ENCODE measurements at places on chromosomes 7 and 10.

DNA sequence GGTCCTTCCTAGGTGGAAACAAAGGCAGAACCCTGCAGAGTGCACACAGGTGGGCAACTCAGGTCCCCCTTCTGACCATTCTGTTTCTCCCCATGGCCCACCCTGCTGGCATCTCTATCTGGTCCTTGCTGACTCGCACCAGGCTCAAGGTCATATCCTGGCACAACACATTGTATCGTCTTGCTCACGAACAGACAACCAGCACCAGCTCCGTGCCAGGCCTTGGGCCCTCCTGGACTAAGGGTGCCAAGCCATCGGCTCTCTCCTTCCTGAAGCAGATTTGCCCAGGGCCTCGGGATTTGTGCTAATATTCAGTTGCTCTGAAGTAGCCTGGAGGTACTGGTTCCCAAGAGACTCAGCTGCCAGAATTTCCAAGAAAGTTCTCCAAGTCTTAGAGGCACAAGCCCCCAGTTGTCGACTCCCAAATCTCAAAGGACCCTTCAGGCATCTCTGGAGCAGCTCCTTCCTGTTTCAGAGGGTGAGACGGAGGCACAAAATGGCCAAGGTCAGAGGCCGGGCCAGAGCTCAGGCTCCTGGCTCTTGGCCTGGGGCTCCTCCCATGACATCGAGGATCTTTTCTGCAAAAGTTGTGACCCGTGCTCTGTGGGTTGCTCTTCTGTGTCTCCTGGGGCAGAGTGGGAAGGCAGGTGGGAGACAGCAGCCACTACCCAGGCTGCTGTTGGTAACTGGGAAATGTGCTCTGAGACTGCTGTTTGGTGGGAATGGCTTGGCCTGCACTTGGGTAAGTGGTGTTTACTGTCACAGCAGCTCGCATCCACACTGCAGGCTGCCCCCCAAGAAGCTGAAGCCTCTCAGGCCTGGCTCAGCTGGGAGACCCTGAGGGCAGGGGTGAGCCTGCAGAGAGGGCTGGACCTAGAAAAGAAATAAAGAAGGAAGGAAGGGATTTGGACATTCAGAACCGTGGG, 121.3 kb downstream of the RGS10 start:
- peaks cover 9% of the 10 kb centered on the region for H3K4me1 ChIP-seq
- no peak for DNase-seq
- H3K27me3 ChIP-seq = no peaks in the 10 kb centered on the region
- peaks cover 17% of the 10 kb centered on the region for H3K36me3 ChIP-seq
- H3K27ac ChIP-seq = peak overlapping the region; percentile 2
- no peak overlapping the region for H3K4me3 ChIP-seq

GRCh38 chr10:122445904-122446303, 8.5 kb upstream of the ARMS2 start:
- no peaks in the 10 kb centered on the region for H3K4me1 ChIP-seq
- H3K27ac ChIP-seq = no peak overlapping the region
- no peaks in the 10 kb centered on the region for H3K27me3 ChIP-seq
- H3K36me3 ChIP-seq = no peaks in the 10 kb centered on the region
- H3K4me3 ChIP-seq = no peak overlapping the region

DNA sequence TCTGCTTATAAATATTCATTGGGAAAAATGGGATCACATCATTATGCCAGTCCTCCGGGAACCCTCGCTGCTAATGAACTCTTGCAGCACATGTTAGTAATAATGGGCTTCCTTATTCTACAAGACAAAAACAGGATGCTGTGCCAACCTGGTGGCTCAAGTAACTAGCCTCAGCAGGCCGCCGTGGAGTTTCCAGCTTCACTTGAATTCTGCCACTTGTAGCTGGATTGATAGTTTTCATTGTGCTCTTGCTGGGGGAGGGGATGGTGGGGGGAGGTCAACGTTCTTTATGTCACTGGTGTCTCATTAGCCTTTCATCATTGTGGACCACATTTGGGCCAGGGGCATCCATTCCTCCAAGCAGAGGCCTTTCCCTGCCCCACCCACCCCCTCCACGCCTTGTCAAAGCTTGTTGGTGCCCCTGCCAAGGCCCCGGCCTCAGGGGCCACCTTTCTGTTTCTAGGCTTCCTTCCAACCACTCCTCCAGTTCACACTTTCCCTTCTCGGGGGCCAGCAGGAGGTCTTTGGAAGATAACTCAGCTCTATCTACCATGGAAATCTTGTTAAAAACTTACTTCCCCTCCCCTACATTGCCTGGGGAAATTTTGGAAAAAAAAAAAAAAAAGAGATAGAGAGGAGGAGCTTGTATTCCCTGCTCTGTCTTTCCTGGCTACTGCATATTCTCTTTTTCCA, 153.9 kb downstream of the BMPER start:
- no peak overlapping the region for H3K4me3 ChIP-seq
- H3K4me1 ChIP-seq = peaks cover 7% of the 10 kb centered on the region
- DNase-seq = no peak
- H3K36me3 ChIP-seq = no peaks in the 10 kb centered on the region

- no peaks in the 10 kb centered on the region for H3K4me1 ChIP-seq
- no peak for DNase-seq
- H3K36me3 ChIP-seq = no peaks in the 10 kb centered on the region
- no peaks in the 10 kb centered on the region for H3K27me3 ChIP-seq
- no peak overlapping the region for H3K4me3 ChIP-seq
Measured at GRCh38 chr10:50882540-50882983, 2.9 kb downstream of the A1CF start.

DNA sequence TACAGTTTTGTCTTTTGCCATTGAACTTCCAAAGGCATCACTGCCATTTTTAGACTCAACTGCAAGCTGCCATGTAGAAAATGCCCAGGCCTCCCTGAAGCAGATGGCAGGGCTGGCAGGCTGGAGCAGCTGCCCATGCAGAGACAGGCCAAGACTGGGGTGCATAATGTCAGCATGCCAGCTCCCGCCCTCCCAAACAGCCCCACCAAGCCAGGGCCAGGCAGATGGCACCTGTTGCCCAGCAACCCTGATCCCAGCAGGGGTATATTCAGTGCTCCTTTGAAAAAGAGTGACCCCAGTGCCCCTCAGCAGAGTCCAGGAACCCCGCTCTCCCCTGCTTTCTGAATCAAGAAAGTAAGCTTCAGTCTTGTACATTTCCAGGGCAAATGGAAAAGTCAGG, 32.6 kb downstream of the VSTM4 start:
- no peaks in the 10 kb centered on the region for H3K27me3 ChIP-seq
- H3K4me1 ChIP-seq = peaks cover 41% of the 10 kb centered on the region
- no peak overlapping the region for H3K4me3 ChIP-seq
- DNase-seq = no peak
- H3K36me3 ChIP-seq = no peaks in the 10 kb centered on the region
- H3K27ac ChIP-seq = no peak overlapping the region

GRCh38 chr10:86346799-86347665, 19.6 kb downstream of the GRID1 start:
- peak overlapping the region; percentile 73 for H3K27ac ChIP-seq
- no peaks in the 10 kb centered on the region for H3K27me3 ChIP-seq
- no peaks in the 10 kb centered on the region for H3K4me1 ChIP-seq
- H3K36me3 ChIP-seq = no peaks in the 10 kb centered on the region
- H3K4me3 ChIP-seq = no peak overlapping the region

DNA sequence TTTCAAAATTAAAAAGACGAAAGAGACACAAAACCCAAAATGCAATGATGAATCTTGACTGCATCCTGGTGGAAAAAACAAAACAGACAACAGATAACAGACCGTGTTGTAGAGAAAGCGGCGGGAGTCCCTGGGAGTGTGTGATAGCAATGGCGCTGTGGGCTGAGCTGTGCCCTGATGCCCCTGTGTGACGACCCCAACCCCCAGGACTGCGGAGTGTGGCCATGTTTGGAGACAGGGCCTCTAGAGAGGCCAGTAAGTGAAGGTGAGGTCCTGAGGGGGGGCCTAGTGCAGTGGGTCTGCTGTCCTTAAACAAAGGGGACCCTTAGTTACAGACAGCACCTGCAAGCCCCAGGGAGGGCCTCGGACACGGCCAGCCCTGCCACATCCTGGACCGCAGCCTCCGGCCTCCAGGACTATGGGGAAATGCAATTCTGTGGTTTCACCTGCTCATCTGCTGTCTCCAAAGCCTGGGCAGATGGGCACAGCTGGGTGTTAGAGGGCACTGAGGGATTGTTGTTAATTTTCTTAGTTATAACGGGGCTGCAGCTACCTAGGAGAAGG, 277.7 kb downstream of the DNAJB6 start:
- H3K4me3 ChIP-seq = no peak overlapping the region
- DNase-seq = no peak

DNA sequence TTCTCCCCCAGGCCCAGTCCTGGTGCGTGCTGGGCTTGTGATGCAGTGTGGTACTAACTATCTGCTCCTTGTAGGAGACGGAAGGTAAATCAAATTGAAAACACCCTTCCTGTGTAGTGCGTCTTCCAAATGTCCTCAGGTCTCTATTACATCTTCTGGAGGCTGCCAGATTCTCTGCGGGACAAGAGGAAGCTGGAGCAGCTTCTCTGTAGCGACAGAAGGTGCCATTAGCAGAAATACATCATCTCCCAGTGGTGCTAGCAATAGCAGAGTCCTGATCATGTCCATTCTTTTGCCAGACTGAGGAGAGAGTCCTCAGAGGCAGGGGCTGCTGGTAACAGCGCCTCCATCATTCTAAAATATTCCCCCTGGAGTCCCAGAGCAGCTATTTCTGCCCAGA, 675.2 kb downstream of the LRMDA start:
- no peak overlapping the region for H3K4me3 ChIP-seq
- no peak overlapping the region for H3K27ac ChIP-seq
- DNase-seq = no peak
- no peaks in the 10 kb centered on the region for H3K36me3 ChIP-seq

- H3K4me3 ChIP-seq = no peak overlapping the region
- H3K36me3 ChIP-seq = peaks cover 56% of the 10 kb centered on the region
- peaks cover 20% of the 10 kb centered on the region for H3K4me1 ChIP-seq
- DNase-seq = no peak
- no peak overlapping the region for H3K27ac ChIP-seq
Measured at GRCh38 chr7:44080118-44080517, 2.2 kb downstream of the POLM start.

- no peak for DNase-seq
- peak overlapping the region; percentile 71 for H3K4me3 ChIP-seq
- H3K36me3 ChIP-seq = no peaks in the 10 kb centered on the region
- no peaks in the 10 kb centered on the region for H3K27me3 ChIP-seq
- H3K27ac ChIP-seq = peak overlapping the region; percentile 96
Measured at GRCh38 chr7:131328377-131329175, 900 bp downstream of the MKLN1 start.

DNA sequence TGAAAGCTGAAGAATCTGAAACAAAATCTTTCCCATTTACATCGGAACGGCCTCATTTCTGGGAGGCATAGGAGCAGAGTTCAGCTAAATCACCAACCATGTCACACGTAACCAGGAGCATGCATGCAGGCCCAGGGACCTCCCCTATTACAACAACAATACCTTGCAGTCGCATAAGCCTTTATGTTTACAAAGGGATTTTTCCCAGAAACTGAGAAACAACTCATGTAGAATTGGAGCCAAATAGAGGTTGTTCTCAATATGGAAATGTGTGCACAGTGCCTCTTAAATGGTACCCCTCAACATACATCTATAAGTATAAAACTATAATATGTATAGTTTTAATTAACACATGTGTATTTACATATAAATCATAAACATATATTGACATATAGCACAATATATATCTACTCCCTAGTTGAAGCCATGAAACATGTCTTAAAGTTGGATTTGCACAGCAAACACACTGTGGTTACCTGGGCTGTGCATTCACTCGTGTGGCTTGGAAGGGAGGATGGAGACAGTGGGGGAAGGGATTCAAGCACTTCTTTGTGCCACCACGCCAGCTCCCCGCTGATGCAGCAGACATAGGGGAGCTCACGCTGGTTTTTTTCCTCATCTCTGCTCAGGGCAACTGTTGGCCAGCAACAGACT, 35.0 kb upstream of the DGKI start:
- no peak overlapping the region for H3K27ac ChIP-seq
- H3K27me3 ChIP-seq = no peaks in the 10 kb centered on the region
- no peak for DNase-seq
- H3K36me3 ChIP-seq = peaks cover 93% of the 10 kb centered on the region

DNA sequence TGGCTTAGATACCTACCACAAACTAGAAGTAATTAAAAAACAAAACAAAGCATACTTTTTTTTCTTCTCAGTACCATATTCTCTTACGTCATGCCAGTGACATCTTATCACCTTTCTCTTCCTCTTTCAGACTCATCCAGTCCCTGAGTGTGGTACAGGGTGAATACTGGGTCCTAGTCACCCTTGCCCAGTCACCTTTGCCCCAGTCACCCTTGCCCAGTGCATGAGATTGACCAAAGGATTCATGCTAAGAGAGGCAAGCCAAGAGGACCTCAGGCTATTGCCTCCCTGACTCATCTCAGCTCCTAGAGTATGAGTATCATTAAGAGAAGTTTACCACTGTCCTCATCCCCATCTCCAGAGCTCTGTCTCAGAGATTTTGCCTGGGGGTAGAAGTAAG, 10.0 kb upstream of the TSPAN12 start:
- H3K4me1 ChIP-seq = no peaks in the 10 kb centered on the region
- no peak for DNase-seq
- H3K4me3 ChIP-seq = no peak overlapping the region
- H3K27ac ChIP-seq = no peak overlapping the region

- no peaks in the 10 kb centered on the region for H3K27me3 ChIP-seq
- no peak overlapping the region for H3K27ac ChIP-seq
- no peaks in the 10 kb centered on the region for H3K36me3 ChIP-seq
- DNase-seq = no peak
- H3K4me3 ChIP-seq = no peak overlapping the region
Measured at GRCh38 chr7:116780966-116781365, 81.4 kb upstream of the CAPZA2 start.

DNA sequence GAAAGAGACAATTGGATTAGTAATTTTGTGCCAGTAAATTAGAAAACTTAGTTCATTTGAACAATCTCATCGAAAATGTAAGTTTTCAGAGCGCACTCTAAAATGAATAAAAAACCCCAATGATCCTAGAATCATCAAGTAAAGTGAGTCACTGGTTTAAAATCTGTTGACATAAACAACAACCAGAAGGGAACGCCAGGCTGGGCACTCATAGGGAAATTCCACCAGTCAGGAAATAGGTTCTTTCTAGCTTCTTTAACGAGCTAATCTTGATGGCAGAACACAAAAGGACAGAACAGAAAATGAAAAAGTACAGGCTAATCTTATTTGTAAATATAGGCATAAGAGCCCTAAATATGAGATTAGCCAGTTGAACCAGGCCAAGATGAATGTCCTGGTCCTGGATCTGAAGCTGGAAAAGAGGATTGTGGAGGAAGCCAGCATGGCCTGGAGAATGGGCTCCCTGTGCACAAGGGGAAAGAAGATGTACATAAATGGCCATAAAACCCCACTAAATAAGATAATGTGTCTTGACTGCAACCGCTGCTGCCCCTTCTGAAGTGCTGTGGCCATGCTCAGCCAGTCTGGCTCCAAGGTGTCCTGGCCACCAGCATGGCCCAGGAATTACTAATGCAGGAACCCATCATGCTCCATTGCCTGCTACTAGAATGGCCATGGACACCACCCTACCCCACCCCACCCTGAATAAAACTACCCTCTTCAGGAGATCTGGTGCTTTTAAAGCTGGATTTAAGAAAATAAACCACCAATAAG, 114.0 kb downstream of the WDFY4 start:
- H3K27ac ChIP-seq = peak overlapping the region; percentile 6
- no peaks in the 10 kb centered on the region for H3K36me3 ChIP-seq
- H3K27me3 ChIP-seq = no peaks in the 10 kb centered on the region
- no peak for DNase-seq
- no peak overlapping the region for H3K4me3 ChIP-seq
- peaks cover 10% of the 10 kb centered on the region for H3K4me1 ChIP-seq

- DNase-seq = no peak
- no peaks in the 10 kb centered on the region for H3K36me3 ChIP-seq
- no peak overlapping the region for H3K27ac ChIP-seq
- no peaks in the 10 kb centered on the region for H3K4me1 ChIP-seq
- H3K4me3 ChIP-seq = no peak overlapping the region
Measured at GRCh38 chr7:132130497-132130896, 445.8 kb downstream of the PLXNA4 start.

Data from upper lobe of right lung (tissue), 1 donor.